ENCODE measurements at places on chromosomes 11 and 22.

DNA sequence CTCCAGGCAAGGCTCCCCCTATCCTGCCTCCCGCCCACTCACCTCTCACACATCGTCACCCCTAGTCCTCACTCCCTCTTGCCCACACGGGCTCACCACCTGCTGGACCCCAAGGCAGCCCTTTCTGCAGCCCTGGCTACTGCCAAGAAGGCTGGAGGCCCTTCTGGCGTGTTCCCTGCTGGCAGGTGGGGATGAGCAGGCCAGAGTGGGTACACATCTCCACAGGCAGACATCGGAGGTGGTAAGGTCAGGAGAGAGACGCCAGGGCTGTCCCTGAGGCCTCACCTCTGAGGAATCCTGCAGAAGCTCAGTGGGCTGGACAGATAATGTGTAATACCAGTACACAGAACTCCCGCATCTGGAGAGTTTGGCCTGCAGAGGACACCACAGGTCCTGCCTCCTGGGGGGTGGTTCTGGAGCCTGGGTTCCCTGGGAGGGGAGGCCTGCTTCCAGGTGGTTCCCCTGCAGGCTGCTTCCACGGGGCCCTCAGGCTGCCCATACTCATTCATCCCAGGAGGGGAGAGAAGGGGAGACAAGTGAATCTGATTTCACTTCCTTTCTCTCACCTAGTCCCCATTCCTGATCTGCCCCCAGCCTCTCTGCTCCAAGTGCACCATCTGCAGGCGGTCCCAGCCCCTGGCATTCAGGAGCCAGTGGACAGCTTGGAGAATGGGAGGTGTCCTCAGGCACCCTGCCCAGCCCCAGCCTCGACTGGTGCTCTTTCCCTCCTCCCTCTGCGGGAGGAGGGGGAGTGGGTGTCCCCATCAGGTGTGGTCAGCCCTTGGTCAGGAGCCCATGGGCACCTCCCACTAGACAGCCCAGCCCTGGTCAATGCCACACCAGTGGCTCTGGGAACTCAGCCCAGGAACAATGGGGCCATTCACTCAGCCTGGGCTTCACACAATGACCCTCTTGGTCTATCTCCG is 6.1 kb upstream of the CHST1 start:
- no peak for DNase-seq

DNA sequence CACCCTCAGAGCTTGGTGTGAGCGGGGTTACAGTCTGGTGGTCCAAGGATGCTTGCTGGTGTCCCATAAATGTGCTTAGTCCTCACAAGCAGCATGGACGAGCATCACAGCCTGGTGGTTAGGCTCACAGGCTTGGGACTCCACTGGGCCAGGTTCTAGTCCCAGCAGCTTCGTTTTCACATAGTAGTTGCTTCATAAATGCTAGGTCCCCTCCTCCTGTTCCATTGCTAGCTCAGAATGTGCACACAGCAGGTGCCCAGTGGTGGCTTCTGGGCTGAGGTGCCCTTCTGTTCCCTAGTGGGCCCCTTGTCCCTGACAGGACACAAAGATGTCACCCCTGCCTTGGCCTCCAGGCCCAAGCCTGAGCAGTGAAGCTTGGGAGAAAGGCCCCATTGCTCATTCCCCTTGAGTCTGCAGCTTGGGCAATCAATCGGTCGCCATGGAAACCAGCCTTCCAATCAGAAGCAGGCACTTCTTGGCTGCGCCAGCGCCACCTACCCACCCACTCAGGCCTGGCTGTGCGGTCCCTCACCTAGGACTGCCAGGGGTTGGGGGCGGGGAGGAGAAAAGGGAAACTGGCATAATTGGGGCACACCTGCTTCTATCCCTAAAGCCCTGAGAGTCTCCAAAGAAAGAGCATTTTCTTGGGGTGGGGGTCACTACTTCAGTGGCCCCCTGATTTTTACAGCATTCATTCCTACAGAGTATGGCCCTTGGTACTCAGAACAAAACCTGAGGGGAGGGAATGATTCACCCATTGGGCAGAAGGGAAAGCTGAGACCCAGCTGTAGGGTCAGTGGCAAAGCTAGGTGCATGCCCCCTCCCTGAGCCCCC is 48.1 kb downstream of the CYTH4 start:
- DNase-seq: no peak

DNA sequence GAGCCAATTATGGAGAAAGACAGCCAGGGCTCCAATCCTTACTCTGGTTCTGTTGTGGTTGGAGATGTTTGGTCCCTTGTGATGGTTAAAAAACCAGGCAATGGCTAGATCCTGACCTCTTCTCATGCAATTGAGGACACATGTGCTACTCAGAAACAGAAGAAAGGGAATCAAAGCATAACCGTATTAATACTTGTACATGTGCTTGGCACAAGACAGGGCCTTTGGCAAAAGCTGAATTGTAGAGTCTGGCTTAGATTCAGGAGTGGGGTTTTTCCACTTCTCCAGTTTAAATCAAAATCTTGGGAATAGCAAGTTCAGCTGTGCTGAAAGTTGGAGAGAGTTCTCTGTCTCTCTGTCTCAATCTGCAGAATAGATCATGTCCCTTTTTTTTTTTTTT is 80.1 kb upstream of the E2F8 start:
- no peak for DNase-seq

DNA sequence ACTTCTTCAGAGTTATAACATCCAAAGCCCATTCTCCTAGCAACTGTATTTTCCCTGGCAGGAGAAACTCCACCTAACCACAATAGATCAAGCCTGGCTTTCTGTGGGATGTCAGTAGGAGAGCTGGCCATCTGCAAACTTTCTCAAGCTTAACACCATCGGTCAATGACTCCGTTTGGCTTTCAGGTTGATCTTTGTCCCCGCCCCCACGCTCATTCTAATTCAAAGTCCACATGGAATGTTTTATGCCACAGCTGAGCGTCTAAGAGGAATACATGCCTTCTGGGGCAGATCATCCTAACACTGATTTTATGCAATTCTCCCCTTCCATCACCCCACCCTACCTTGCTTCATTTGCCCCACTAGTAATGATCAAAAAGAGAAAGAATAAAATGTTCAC is 4.8 kb downstream of the GVQW3 start:
- no peak for DNase-seq

DNA sequence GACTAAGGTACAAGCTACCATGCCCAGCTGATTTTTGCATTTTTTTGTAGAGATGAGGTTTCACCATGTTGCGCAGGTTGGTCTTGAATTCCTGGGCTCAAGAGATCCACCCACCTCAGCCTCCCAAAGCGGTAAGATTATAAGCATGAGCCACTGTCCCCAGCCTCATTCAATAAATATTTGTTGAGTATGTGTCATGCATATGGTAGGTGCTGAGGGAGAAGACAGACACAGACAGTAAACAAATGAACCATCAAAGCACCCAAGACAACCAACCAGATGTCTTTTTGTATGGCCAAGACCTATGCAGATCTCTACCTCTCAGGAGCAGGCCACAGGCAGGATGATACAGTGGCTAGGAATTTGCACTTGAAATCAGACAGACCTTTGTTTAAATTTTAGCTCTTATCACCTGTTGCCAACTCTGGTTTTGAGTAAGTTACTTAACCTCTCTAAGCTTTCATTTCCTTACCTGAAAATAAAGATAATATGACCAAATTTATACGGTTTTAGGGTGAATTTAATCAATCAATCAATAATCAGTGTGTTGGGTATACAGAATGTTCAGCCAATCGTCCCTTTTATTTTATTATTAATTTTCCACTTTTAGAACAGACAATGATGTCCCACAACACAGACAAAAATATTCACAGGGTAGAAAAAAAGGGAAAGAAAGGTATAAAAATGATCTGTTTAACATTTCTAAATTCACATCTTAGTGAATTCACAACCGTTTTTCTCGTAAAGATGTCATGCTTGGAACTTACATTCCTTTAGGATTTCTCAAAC is 128.2 kb downstream of the SGSM3 start:
- no peak for DNase-seq

DNA sequence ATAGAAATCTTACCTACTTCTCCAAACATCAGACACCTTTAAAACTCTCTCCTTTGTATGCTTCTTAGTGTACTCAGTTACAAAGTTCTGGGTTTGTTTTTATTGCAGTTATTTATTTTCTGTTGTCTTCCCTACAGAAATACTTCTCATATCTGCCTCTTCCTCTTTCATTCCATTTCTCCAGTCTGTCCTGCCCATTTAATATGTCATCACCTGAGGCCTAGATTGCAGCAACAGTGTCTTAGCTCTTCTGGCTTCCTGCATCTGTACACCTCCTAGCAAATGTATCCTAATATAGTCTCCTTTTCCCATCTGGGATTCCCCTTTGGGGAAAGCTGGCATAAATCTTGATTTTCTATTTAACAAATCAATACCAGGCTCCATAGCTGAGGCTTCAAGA is 34.9 kb upstream of the PCF11 start:
- DNase-seq: no peak
